ENCODE measurements at places on chromosomes 16 and 17. TPM values are rescaled to one million over a fixed set of nuclear protein-coding genes. Genes with fewer than 3 reads are reported as not detected.

ATP2C2 gene
- total RNA-seq, result 141 TPM

GRCh38 chr17:75898065-75898464, 1.3 kb upstream of the TRIM65 start:
- H3K4me3 ChIP-seq, result no peak overlapping the region
- H3K4me1 ChIP-seq, result peaks cover 50% of the 10 kb centered on the region
- no peaks in the 10 kb centered on the region for H3K27me3 ChIP-seq
- no peak for DNase-seq

DNA sequence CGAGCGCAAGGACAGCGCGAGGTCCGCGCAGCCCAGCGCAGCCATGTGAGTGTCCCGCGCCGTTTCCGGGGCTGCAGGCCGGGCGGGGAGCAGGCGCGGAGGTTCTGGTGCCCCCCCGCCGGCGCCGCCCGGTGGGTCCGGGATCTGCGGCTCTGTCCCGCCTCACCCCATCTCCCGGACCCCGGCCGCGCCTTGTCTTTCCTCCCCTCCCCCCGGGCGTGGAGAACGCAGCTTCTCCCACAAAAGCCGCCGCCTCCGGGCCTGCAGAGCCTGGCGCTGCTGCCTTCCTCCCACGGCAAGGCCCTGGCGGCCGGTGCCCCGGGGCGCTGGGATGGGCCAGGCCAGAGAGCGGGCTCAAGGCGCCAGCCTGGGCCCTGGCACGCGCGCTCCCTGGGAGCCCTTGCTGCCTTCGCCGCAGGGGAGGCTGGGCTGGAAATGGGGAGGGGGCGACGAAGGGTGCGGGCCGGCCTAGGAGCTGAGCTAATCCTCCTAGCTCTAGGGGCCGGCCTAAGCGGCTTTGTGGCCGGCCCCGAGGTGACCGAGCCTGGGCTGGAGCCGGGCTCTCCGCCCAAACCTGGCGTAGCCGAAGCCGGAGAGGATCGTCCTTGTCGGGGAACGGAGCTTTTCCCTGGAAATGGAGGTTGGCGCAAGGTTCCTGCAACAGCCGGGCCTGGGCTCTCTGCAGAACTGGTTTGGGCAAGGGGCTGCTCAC, 397 bp downstream of the RIPOR1 start:
- H3K4me3 ChIP-seq, result peak overlapping the region; percentile 70
- no peaks in the 10 kb centered on the region for H3K27me3 ChIP-seq
- peaks cover 56% of the 10 kb centered on the region for H3K4me1 ChIP-seq
- peak overlapping the region; percentile 91 for H3K27ac ChIP-seq
- no peaks in the 10 kb centered on the region for H3K36me3 ChIP-seq

OR1E1 gene
- total RNA-seq, result not detected

DNA sequence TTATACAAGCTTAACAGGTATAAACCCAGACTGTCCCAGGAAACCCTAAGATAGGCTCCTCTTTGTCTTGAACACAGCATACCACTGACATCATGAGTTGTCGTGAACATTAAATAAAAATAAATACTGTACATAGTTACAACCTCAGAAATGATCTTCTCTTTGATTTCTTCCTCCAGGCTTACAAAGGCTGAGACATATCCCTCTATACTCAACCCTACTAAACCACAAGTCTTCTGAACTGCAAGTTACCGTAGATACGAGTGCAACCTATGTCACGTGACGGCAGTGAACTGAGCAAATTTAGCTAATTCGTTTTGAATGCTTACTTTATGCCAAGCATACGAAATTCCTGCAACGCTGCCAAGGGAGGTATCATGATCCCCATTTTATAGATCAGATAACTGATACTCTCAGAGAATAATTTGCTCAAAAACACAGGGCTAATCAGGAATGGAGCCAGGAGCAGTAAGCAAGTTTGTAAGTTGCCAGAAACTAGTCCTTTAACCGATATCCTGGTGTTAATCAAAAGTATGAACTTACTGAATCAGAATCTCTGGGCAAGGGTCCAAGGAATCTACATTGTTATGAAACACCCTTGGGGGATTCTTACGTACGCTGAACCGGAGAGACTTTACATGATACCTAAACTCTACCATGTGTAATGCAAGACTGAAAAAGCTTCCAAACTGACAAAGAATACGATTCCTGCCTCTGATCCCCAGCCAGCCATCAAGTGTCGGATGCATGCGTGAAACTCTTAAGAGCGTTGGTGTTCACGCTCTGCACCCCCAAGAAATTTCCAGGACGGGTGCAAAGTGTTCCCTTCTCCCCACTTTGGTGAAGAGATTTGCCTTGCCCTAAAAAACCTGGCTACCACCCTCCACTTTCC, 106.2 kb downstream of the XYLT1 start:
- H3K27ac ChIP-seq, result peak overlapping the region; percentile 45
- no peaks in the 10 kb centered on the region for H3K36me3 ChIP-seq
- DNase-seq, result peak; percentile 80
- peaks cover 21% of the 10 kb centered on the region for H3K4me1 ChIP-seq
- no peaks in the 10 kb centered on the region for H3K27me3 ChIP-seq

DNA sequence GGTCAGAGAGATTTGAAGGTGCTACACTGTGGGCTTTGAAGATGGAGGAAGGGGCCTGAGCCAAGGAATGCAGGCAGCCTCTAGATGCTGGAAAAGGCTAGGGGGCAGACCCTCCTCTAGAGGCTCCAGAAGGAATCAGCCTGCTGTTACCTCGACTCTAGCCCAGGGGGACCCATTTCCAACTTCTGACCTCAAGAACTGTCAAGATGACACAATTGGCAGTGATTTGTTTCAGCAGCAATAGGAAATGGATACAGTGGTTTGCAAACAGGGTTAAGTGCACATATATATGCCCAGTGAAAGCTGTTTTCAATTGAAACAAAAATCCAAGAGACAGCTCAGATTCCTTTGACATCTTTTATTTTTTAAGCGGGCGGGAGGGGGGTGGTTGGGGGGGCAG, 3.7 kb upstream of the ZDHHC1 start:
- H3K4me3 ChIP-seq, result no peak overlapping the region
- H3K4me1 ChIP-seq, result peaks cover 19% of the 10 kb centered on the region
- no peaks in the 10 kb centered on the region for H3K36me3 ChIP-seq
- no peaks in the 10 kb centered on the region for H3K27me3 ChIP-seq
- no peak overlapping the region for H3K27ac ChIP-seq
- DNase-seq, result no peak

- H3K4me1 ChIP-seq, result no peaks in the 10 kb centered on the region
- no peaks in the 10 kb centered on the region for H3K36me3 ChIP-seq
- peak; percentile 41 for DNase-seq
- H3K27me3 ChIP-seq, result peaks cover 32% of the 10 kb centered on the region
- no peak overlapping the region for H3K27ac ChIP-seq
Observed at GRCh38 chr17:19411631-19412030, 599 bp downstream of the RNF112 start.

- peaks cover 72% of the 10 kb centered on the region for H3K36me3 ChIP-seq
- peaks cover 18% of the 10 kb centered on the region for H3K4me1 ChIP-seq
Observed at GRCh38 chr17:31530391-31530985, 139.0 kb downstream of the RAB11FIP4 start.
